ENCODE measurements at places on chromosomes 4 and X. TPM values are rescaled to one million over a fixed set of nuclear protein-coding genes. Genes with fewer than 3 reads are reported as not detected.

Gene GAGE2A
- total RNA-seq, result not detected

Gene CDX4
- total RNA-seq, result not detected

Gene SPANXA2
- not detected for total RNA-seq

Gene BGN
- total RNA-seq, result not detected

DNA sequence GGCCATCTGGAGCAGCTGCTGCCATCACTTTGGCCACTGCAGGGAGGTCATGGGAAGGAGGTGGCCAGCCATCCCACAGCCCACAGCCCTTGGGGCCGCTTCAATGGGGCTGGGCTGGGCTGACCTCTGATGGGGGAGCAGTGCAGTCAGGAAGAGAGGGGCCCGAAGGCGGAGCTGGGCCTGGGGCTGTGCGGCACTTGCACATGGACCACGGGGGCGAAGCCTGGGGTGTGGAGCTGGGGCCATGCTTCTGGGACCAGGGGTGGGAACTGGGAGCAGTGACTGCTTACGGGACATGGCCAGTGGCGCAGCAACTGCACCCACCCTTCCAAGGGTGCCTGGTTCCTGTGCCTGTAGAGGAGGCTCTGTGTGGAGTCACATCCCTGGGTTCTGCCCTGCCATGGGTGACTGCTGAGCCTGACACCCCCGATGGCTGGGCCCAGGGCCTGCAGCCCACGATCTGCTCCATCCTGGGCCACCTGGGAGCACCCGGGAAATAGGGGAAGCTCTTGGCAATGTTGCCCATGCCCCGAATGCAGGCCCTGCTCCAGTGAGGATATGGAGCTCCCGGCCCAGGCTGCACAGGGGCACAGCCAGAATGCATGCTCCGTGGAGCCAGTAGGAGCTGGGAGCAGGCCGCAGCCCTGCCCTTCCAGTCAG, 22.4 kb upstream of the SULT1B1 start:
- no peak for DNase-seq

Gene GABRG1
- total RNA-seq, result not detected

DNA sequence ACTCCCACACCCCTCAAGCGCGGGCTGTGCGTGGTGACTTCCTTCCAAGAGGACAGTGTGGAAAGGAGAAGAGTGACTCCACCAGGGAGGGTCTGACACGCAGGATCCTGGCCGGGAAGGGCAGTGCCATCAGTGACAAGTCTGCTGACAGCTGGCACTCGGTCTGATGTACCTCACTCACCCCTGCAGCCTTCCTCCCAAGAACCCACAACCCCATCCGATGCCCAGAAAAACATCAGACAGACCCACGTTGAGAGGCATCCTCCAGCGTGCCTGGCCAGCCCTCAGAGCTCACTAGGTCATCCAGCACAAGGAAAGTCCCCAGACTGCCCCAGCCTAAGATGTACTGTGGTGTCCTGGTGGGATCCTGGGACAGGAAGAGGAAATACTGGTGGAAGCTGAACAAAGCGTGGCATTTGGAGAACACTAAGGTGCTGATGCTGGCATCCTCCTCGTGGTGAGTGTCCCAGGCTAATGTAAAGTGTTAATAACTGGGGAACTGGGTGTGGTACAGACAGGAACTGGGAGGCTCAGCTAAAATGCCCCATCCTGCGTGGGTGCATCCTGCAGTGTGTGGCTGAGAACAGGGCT, 200.0 kb upstream of the PSAPL1 start:
- no peak for DNase-seq

DNA sequence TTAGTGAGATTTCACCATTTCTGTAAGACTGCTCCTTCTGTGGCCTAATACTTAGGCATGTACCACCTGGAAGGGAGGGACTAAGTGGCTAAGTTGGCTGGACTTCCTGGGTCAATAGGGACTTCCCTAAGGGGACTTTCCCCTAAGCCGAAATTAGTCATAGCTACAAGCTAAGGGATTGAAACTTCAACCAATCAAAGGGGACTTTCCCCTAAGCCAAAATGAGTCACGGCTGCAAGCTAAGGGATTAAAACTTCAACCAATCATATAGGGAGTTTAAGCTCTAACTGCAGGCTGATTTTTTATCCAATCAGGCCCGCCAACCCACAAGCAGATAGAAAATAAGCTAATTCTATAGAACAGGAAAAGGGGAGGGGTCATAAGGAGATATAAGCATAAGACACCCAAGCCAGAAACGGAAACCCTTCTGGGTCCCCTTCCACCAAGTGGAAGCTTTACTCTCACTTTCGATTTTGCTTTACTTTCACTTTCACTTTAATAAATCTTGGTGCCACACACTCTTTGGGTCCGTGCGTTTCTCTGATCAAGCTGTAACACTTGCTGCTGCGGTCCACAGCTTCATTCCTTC, 382.8 kb downstream of the KLHL4 start:
- no peak for DNase-seq

- no peak for DNase-seq
Measured at GRCh38 chr4:87026800-87027495, 92.1 kb downstream of the AFF1 start.

Gene MRFAP1L1
- total RNA-seq, result 51.4 TPM

Gene ARR3
- total RNA-seq, result not detected

Measured in activated CD4-positive, alpha-beta T cell treated with anti-CD3 and anti-CD28 coated beads, Interleukin-2, amount 10 ng/mL, durations not matched to agents 24 days and 14 days (primary cell).